Fibroblast of skin of right biceps (primary cell): ENCODE measurements at places on chromosomes 3 and 15.

- DNase-seq = no peak
Observed at GRCh38 chr15:34679291-34679690, 75.5 kb downstream of the GJD2 start.

- DNase-seq = peak; percentile 78
Observed at GRCh38 chr3:5194801-5195509, 7.4 kb downstream of the EDEM1 start.

DNA sequence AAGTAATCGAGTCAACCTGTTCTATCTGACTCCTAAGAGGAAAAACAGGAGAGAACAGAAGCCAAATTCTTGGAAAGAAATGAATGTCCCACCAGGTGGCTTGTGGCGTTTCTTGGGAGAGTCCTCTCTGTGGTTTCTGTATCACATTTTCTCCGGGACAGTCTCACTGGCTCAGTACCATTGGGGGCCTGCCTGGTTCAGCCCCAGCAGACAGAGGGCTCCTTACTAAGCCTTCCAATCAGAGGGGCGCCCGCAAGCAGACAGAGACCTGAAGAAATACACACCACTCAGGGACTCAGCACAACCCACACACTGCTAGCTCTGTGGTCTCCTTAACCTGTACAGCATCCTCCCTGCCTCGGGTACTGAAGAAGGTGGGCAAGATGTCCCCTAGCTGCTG, 302.1 kb downstream of the TLE3 start:
- DNase-seq = no peak

DNA sequence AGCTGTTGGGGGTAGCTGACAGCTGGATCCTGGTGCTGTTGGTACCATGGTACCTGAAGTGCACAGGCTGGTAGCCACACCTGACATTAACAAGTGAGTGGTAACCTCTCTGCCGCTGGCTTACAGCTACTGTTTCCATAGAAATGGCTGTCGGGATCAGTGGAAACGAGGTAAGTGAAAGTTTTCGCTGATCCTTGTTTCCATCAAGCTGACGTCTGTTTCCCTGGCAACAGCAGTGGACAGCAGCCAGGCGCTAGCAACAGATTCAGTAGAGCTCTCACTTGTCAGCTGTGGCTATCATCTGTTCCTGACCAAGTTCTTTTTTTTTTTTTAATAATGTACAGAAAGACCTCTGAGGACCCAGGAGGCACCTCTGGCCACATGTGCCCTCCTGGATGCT, 166.2 kb downstream of the CHDH start:
- peak; percentile 5 for DNase-seq
